ENCODE measurements at places on chromosomes 12 and 14.

DNA sequence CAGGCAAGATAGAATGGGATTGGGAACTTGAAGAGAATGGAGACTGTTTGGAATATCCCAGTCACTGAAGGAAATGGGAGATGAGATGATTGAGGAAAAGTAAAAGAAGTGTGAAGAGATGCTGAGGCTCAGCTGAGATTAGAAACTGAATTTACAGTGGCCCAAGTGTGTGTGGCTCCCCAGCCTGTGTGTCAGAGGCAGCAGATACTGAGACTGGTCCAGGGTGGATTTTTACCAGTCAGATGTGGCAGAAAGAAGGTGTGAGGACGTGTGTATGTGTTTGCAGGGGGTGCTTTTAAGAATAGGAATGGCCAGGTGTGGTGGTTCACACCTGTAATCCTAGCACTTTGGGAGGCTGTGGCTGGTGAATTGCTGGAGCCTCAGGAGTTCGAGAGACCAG lies 42.9 kb downstream of the PRKCH start:
- DNase-seq: no peak

DNA sequence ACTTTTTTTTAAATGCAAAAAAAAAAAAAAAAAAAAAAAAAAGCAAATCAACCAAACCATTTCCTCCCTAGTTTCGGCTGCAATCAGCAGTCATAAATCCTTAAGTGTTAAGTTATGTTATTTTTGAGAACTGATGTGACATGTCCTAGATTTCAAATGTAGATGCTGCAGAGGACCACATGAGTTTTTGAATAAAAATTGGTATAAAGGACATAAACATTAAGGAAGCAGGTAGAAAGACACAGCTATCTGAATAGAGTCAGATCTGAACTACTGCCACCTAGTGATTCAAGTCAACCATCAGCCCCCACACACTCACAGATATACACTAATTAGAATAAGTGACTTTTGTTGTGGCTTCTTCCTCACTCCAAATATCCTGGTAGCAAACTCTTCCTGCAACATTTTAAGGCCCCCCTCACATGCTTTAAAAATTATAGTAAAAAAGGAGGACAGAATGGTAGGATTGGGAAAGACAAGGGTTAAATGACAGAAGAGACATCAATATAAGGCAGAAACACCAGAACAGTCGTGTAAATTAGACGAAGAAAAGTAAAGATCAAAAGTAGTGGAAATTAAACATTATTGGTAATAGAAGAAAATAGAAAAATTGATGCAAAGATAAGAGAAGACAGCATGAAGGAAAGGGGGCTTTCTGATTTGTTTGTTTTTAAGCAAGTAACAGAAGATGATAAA lies 394.5 kb upstream of the ATP2B1 start:
- DNase-seq: peak; percentile 20

GRCh38 chr14:68563251-68564131 lies 229.4 kb downstream of the ZFP36L1 start:
- DNase-seq: no peak

DNA sequence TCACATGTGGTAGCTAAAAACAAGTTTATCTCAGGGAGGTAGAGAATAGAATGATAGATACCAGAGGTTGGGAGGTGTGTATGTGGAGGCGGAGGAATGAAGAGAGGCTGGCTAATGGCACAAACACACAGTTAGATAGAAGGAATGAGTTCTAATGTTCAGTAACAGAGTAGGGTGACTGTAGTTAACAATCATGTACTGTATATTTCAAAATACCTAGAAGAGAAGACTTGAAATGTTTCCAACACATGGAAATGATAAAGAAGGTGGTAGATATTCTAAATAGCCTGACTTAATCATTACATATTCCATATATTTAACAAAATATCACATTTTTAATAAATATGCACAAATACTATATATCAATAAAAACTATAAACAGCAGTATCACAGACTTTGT lies 8.9 kb upstream of the IFNG-AS1 start:
- DNase-seq: no peak

GRCh38 chr12:67541625-67541991 lies 106.9 kb upstream of the DYRK2 start:
- no peak for DNase-seq

DNA sequence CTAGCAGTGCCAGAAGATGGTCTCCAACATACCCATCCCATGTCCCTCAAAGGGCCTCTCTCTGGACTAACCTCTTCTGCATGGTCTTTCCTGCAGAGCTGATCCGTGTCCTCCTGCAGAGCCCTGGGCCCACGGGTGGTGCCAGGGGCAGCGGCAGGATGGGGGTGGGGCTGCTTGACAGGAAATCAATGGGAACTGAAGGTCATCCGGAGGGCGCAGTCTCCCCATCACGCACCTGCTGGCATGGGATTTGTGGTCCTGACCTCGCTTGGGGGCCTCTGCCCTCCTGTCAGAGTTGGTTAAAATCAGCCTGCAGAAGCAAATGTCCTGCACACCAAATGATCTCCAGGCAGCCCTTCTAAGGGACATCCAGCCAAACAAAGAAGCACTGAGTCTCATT lies 110.2 kb downstream of the DPF3 start:
- DNase-seq: no peak

DNA sequence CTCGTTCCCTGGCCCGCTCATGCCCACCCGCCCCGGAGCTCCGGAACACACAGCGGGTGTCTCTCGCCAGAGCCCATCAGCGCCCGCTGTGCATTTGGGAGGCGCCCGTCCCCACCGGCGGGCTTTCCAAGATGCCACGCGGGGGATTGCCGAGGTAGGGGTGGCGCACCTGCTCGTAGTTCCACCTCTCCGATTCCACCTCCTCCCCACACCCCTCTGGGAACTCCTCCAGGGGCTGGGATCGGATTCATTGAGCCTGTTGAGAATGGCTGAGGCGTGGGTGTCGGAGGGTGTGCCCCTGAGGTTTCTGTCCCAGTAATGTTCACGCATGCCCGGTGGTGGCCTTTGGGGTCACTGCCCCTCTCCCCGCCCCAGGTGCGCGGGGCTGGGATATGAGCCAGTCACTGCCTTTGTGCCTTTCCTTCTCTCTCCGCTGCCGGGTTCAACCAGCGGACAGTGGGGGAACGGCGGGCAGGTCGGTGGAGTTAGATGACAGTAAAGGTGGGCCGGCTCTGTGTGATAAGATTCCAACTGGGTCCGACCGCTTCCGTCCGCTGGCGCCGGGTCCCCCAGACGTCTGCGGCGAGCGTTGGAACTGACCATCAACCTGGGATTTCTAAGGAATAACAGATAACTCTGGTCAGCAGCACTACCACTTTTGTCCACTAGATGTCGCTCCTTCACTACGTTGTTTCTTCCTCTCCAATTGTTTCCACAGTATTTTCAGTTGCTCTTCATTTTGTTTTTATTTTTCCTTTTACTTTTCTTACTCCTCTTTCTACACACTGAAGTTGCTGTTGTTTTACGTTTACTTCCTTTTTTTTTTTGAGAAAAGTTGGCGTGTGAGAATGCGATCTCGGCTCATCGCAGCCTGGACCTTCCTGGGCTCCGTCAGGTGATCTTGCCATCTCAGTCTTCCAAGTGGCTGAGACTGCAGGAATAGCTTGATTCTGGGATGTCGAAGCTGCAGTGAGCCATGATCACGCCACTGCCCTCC lies 178.1 kb upstream of the ALG10B start:
- peak; percentile 53 for DNase-seq

- DNase-seq: no peak
Observed at GRCh38 chr12:91127751-91128150, 16.5 kb upstream of the LUM start.

GRCh38 chr12:88925454-88925853 lies 345.2 kb upstream of the KITLG start:
- no peak for DNase-seq

- DNase-seq: no peak
Observed at GRCh38 chr14:82872494-82872893, 1338.8 kb upstream of the SEL1L start.

DNA sequence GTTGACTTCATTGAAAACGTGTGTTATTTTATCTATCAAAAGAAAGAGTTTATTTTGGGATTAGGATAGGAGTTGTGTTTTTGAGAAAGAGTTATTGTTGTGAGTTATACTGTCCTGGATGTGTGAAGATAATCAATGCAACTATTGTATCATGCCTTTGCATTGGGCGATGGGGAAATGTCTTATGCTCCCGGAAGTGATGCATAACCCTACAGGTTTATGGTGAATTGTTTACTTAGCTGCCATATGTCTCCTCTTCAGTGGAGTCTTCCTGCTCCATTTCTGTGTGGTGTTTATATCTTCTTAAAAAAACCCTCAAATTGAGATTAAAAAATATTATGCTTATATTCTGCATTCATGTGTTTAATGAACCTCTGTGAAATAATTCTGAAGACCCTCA lies 6.5 kb downstream of the PDE3A start:
- no peak for DNase-seq

- DNase-seq: no peak
Observed at GRCh38 chr12:49187184-49187583, 1.7 kb downstream of the TUBA1A start.

GRCh38 chr12:56517854-56518253 lies 3.8 kb upstream of the RBMS2 start:
- no peak for DNase-seq
